Tibial nerve (tissue), 4 donors: ENCODE measurements at places on chromosomes 5 and 9. TPM values are rescaled to one million over a fixed set of nuclear protein-coding genes. Genes with fewer than 3 reads are reported as not detected.

DNA sequence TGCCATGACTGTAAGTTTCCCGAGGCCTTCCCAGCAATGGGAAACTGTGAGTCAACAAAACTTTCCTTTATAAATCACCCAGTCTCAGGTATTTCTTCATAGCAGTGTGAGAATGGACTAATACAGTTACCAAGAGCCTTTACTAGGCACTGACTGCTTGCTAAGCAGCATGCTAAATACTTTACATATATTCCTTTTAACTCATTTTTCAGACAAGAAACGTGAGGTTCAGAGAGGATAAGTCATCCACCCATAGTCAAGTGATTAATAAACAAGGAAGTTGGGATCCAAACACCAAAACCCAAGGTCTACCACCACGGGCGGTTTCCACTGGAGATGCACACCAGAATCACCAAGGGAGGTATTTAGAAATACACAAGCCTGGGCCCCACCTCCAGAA is 50.8 kb downstream of the GABBR2 start:
- H3K4me3 ChIP-seq, result no peak overlapping the region
- no peaks in the 10 kb centered on the region for H3K4me1 ChIP-seq
- DNase-seq, result no peak
- no peak overlapping the region for H3K27ac ChIP-seq
- no peaks in the 10 kb centered on the region for H3K27me3 ChIP-seq

- no peak for DNase-seq
- H3K36me3 ChIP-seq, result no peaks in the 10 kb centered on the region
- H3K27me3 ChIP-seq, result no peaks in the 10 kb centered on the region
- H3K4me3 ChIP-seq, result no peak overlapping the region
Observed at GRCh38 chr5:116498503-116499048, 76.0 kb downstream of the SEMA6A start.

DNA sequence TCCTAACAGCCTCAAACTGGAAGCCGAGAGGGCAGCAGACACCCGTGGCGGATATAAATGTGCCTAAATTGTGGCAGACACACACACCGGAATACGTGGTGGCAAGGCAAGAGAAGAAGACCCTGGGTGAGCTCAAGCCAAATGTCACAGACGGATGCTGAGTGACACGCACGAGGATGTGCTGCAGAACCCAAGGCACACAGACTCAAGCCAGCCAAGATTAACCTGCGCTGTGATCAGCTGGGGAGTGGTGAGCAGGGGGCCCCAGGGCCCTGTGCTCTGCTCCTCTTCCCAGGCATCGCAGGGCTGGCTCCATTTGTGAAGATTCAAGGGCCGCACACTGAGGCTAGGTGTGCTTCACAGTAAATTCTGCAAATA is 16.4 kb downstream of the SEMA4D start:
- H3K4me1 ChIP-seq, result peaks cover 40% of the 10 kb centered on the region
- peaks cover 11% of the 10 kb centered on the region for H3K36me3 ChIP-seq
- no peak overlapping the region for H3K27ac ChIP-seq
- no peak overlapping the region for H3K4me3 ChIP-seq
- no peaks in the 10 kb centered on the region for H3K27me3 ChIP-seq

- H3K4me1 ChIP-seq, result no peaks in the 10 kb centered on the region
- no peak overlapping the region for H3K27ac ChIP-seq
- no peak for DNase-seq
- no peaks in the 10 kb centered on the region for H3K27me3 ChIP-seq
Observed at GRCh38 chr9:17725399-17726010, 146.6 kb downstream of the SH3GL2 start.

The IRX2 gene
- total RNA-seq, result not detected

The SELENOP gene
- total RNA-seq, result 323 TPM

The TAS2R1 gene
- not detected for total RNA-seq

The OLFM1 gene
- total RNA-seq, result 63.8 TPM

The GRM6 gene
- not detected for total RNA-seq
